DMS 273 treated with DMSO at 0.1 percent for 48 hours (cell line): ENCODE measurements at places on chromosomes 12 and 14.

GRCh38 chr14:70887207-70887681, 20.0 kb upstream of the PCNX1 start:
- DNase-seq, result no peak

GRCh38 chr14:24863968-24864684, 185.8 kb downstream of the STXBP6 start:
- DNase-seq, result no peak

DNA sequence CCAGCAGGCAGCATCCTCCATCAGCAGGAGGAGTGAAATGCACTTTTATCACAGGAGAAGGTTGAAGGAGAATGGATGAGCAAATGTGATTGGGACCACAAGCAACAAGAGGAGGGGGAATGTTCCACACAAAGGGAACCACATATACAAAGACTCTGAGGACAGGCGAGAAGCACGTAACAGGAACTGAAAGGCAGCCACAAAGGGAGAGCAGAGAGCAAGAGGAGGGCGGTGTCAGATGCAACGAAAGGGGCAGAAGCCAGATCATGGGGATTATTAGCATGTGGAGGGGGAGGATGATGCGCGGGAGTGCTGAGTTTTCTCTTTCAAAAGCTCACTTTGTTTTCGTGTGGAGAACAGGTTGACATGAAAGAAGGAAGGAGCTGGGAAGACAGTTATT, 241.1 kb downstream of the SPTSSA start:
- DNase-seq, result no peak

DNA sequence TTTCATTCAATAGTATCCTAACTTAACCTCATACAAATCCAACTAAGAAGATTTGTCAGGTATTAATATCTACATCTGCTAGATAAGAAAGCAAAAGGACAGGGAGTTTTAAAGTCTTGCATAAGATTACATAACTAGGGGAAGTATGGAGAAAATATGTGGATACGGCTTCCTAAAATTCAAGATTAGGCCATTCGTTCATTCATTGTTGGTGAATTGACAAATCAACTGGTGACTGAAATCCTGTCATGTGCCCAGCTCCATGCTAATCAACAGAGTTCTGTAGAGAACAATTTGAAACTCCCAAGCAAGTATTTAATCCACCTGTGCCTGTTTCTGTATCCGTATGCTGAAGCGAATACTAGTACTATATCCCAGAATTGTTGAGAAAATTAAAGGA, 260.9 kb upstream of the USP15 start:
- DNase-seq, result no peak

DNA sequence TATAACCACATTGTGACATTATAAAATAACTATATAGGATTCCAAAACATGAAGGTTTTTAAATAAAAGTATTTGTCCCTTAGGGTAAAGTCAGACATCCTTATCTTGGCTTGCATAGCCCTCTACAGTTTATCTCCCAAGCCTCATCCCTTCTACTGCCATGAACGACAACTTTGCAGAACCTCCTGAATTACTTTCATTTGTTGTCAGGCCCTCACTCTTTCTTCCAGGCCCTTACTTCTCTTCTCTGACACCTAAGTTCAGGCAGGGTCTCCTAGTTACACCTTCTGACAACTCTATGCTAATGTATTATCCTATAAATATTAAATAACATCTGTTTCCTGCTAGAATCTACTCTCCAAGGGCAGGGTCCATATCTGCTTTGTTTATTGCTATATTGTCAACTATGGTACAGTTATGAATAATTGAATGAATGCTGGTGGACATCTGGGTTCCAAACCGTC, 115.7 kb upstream of the MDM1 start:
- DNase-seq, result no peak

GRCh38 chr12:108922918-108923317, 43.0 kb downstream of the DAO start:
- no peak for DNase-seq

DNA sequence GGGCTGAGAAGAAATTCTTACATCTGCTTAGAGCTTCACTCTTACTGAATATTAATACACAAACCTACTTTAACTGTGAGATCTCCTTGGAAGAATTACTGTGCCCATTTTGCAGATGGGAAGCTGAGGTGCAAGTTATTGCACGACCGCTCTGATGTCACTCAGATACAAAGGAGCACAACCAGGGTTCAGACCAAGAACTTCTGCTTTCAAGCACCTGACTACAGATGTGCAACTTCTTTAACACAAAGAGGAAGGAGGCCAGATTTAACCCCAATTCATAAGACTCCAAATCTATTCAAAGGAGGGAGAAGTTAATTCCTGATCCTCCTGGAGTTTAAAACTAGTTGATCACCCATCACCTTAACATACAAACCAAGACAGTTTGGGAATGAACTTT, 232.6 kb downstream of the VRK1 start:
- no peak for DNase-seq

GRCh38 chr14:77106666-77107065, 8.6 kb downstream of the CIPC start:
- no peak for DNase-seq

DNA sequence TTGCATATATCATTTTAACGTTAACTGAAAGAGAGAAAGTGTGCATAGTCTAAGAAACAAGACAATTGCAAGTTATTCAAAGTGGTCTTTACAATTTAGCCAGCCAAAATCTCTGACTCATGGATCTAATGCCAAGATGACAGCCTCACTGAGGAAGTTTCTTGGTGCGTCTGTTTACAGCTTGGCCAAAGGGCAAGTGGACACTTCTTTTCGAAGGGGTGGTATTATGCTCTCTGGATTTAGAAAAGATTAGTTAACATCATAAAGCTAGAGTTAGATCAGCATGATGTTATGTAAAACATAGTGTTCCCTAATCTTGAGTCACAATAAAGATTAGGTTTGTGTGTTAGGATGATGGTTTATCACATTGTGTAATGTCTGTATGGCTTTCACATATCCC, 51.5 kb upstream of the SLC2A13 start:
- no peak for DNase-seq

- no peak for DNase-seq
Measured at GRCh38 chr12:64675795-64676194, 65.5 kb downstream of the RASSF3 start.

- peak; percentile 3 for DNase-seq
Measured at GRCh38 chr12:82527165-82527780, 159.4 kb upstream of the TMTC2 start.

GRCh38 chr14:101120641-101121507, 217.4 kb upstream of the RTL1 start:
- no peak for DNase-seq

DNA sequence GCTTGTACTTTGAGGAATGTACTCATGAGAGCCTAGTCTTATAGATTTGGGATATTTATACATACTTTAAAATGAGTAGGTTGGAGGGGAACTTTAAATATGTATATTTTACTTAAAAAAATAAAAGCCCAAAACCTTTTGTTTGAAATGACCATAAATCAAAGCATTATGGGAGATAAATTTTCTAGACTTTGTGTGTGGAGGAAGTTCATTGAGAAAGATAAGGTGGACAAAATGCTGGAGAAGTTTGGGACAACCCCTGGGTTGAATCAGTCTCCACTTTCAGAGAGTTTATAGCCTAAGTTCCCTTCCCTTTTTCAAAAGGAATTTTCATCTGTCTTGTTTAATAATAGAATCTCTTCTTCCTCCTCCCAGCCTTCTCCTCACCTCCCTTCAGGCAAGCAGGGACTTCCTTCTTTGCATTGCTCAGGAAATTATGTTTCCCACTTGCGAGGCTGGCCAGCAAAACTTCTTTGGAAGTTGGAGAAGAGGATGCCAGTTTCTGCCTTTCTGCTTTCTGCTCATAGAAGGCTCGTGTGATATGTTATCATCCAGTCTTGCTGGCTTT, 54.2 kb downstream of the CHST11 start:
- no peak for DNase-seq

- no peak for DNase-seq
Measured at GRCh38 chr12:130960058-130960457, 6.4 kb downstream of the ADGRD1 start.

DNA sequence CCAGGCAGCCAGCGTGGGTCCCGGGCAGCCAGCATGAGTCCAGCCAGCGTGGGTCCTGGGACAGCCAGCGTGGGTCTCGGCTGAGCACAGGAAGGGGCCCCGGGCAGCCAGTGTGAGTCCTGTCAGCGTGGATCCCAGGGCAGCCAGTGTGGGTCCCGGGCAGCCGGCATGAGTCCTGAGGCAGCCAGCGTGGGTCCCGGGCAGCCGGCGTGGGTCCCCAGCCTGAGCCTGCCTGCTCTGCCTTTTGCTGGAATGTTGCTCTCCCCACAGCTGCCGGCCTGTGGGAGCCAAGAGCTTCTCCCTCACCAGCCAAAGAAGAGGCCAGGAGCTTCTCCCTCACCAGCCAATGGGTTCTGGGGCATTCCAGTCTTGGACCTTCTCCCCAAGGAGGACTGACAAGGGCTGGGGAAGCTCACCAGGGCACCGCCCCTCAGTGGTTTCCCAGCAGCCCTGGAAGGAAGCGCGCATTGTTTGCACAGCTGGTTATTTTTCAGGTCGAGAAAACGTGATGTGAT, 15.0 kb upstream of the RFLNA start:
- no peak for DNase-seq

DNA sequence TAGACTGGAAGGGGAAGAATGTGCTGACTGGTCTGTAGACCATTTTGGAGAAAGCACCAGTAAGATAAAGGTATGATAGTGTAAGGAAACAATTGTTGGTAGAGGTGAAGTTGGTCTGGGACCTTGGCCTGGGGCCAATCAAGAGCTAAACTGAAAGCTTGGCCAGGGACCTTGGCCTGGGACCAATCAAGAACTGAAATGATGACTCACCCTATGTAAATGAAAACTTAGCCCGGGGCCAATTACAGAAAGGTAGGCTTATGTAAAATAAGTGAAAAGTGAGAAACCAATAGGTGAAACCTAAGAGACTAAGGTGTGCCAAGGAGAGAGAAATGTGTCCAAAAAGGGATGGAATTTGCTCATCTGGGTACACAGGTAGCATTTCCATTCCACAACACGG, 776.0 kb downstream of the C12orf50 start:
- no peak for DNase-seq

- no peak for DNase-seq
Measured at GRCh38 chr14:59376686-59377085, 88.5 kb downstream of the GPR135 start.

- DNase-seq, result no peak
Measured at GRCh38 chr12:11497995-11498394, 102.6 kb upstream of the PRB2 start.

GRCh38 chr12:17793854-17794253, 296.1 kb downstream of the RERGL start:
- no peak for DNase-seq

- DNase-seq, result no peak
Measured at GRCh38 chr14:101132588-101132987, 229.1 kb upstream of the RTL1 start.

- DNase-seq, result no peak
Measured at GRCh38 chr12:24742378-24742777, 206.5 kb downstream of the BCAT1 start.

DNA sequence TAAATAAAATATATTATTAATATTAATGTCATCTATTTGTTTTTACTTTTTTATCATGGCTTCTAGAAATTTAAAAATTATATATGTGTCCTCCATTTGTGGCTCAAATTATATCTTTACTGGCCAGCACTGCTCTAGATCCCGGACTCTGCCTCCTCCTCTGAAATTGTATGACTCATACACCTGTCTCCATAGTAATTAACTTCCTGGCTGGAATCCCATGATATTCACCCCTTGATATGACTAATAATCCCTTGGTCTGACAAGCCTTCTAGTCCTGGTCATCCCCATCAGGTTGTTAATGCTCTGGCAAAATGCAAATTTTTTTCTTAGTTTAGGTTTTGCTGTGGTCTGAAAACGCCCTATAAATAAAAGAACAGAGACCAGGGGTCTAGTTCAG, 116.2 kb downstream of the BMP4 start:
- no peak for DNase-seq

GRCh38 chr12:75177997-75178396, 31.6 kb downstream of the KCNC2 start:
- DNase-seq, result peak; percentile 17

DNA sequence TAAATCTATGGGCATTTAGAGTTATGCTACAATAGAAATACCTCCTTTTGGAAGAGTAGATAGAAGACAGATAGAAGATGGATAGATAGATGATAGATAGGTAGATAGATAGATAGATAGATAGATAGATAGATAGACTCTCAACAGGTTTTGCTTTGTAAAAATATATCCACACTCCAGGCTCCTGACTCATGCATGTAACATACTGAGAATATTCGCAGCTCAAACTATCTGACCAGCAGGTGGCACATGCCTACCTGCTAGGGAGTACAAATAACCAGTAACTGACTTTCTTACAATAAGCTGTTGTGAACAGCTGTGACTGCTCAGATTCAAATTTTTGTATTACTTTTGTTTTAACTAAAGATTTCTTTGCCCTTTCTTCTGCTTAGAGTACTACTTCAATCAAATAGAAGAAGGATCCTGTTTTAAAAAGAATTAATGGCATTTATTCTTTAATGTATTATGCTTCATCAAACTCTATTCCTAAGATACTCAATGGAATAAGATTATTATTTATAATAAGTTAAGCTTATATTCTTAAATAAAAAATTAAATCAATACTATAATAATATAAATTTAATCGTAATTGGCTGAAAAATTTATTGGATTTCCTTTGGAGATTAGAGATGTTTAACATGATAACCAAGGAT, 15.8 kb upstream of the CPNE8 start:
- no peak for DNase-seq

GRCh38 chr14:104178279-104178678, 39.9 kb downstream of the KIF26A start:
- DNase-seq, result no peak

DNA sequence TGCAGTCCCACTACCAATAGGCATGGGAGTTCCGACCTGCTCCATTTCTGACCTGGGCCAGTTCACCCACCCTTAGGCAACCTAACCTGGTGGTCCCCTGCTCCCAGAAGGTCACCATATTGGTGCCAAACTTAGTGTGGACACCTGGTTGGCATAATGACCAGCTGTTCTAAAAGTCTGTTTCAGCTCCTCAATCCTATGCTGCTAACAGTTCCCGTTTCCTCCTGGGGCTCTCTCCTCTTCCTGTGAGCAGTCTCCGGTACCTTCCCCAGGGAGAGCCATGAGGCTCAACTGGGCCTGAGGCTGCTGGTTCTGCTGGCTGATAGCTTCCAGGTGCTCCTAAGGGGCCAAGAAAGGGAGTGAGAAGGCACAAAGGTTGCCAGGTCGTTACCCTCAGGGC, 15.9 kb upstream of the BLTP3B start:
- DNase-seq, result no peak

DNA sequence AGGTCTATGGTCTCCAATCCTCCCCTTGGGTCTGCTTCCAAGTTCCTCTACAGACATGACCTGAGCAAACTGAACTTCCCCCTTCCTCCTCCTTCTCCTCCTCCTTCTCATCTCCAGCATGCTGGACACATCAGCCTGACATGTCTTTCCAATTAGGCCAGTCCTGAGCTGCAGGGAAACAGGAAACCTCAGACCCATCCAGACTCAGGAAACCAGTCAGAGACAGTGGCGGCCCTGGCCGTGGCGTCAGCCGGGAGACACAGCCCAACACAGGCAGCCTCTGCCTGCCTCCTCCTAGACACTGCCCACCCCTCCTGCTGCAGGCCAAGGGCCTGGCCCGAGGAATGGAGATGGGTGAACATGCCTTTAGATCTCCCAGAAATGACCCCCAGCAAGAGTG, 468.8 kb downstream of the BCL11B start:
- DNase-seq, result no peak

- no peak for DNase-seq
Measured at GRCh38 chr14:98249057-98249456, 1022.9 kb downstream of the BCL11B start.

GRCh38 chr12:15196678-15197505, 24.3 kb downstream of the RERG start:
- DNase-seq, result no peak

- DNase-seq, result no peak
Measured at GRCh38 chr12:103677341-103677740, 90.3 kb downstream of the STAB2 start.
